Right cardiac atrium (tissue), 5 donors: ENCODE measurements at places on chromosomes 2 and 18. TPM values are rescaled to one million over a fixed set of nuclear protein-coding genes. Genes with fewer than 3 reads are reported as not detected.

GPC1 gene
- 118 TPM for polyA plus RNA-seq

TMEM247 gene
- polyA plus RNA-seq, result not detected

DOK6 gene
- 3.9 TPM for polyA plus RNA-seq

DNA sequence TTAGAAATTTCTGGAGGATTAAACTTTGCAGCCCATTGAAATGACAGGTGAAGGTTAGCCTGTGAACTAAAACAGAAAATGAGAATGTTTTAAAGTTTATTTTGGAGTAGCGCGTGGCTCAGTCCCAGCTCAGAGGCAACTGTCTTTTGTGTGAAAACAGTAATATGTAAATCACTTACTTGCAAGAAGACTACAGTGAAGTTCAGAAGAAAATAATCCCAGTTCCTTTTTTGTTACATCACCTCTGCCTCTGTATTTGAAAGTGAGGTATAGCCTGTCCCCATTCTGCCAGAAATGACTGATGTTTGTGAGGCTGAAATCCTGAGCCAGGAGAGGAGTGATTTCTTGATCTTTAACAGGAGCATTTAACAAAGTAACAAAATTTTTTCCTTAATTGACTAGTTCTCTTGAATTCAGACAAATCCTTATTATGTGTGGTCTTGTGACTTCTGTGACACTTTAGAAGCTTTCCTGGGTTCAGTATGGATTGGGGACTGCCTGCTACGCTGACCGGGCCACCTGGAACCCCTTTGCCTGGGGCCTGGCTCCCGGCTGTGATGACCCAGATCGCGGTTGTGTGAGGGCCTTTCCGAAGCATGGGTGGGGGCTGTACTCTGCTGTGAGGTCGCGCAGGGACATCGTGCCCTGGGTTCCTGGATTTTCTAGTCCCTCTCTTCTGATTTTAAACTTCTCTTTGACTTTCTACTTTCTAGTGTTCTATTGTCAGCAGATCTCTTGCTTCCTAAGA lies 24.3 kb downstream of the TRAPPC12 start:
- no peak for DNase-seq

DNA sequence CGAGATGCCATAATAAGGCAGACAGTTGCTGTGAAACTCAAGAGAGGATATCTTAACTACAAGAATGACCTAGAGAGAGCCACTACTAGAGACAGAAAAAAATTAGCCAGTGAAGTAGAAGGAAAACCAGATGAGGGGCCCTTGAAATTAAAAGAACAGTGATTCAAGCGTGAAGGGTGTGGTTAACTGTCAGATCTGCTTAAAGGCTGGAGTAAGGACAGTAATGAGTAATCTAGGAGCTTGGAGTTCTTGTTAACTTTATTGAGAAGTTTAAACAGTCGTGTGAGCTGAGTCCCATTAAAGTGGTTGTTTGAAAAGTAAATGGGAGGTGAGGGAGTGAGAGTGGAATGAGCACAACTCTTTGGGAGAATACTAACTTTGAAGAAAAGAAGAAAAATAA lies 21.3 kb downstream of the PIGN start:
- DNase-seq, result no peak
